ENCODE measurements at places on chromosomes 11 and 22.

DNA sequence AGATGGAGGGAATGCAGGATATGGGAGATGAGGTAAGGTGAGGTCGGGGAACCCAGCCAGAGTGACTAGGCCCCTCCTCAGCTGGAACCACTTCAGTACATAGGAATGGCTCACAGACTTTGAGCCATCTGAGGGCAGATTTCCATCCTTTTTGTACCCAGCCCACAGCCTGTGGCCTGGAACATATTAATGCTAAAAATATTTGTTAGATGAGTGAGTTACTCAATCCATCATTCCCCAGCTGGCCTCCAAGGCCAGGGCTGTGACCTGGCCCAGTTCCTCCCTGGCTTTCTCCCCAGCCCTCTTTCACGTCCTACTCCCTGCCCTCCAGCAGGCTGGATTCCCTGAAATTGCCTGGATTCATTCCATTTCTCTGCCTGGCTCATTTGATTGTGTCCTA is 57.2 kb upstream of the PRDM11 start:
- DNase-seq, result no peak

DNA sequence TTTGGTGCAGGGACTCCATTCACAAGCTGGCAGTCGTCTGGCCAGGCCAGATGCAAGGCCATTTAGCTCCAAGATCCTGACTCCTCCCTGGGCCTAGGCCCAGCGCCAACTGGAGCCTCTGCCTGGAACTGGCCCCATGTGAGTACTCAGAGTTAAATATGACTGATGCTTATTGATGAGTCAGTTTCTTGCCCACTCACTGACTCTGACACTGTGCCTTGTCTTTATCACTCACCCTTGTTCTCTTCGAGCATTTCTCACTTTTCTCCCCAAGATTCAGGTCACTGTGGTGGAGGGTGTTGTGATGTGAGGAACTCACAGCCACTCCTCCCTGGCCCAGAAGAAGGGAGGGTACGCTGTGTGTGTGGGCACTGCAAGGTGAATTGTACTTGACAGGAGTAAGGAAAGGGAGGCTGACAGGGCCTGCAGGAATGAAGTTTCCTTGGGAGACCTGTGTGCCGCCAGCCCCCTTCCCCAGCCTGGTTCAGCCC is 23.2 kb upstream of the ST3GAL4 start:
- no peak for DNase-seq

GRCh38 chr11:46407635-46408034 is 16.1 kb upstream of the CHRM4 start:
- no peak for DNase-seq

- DNase-seq, result no peak
These were observed 7.3 kb downstream of the PACSIN2 start for GRCh38 chr22:43007519-43008102.

DNA sequence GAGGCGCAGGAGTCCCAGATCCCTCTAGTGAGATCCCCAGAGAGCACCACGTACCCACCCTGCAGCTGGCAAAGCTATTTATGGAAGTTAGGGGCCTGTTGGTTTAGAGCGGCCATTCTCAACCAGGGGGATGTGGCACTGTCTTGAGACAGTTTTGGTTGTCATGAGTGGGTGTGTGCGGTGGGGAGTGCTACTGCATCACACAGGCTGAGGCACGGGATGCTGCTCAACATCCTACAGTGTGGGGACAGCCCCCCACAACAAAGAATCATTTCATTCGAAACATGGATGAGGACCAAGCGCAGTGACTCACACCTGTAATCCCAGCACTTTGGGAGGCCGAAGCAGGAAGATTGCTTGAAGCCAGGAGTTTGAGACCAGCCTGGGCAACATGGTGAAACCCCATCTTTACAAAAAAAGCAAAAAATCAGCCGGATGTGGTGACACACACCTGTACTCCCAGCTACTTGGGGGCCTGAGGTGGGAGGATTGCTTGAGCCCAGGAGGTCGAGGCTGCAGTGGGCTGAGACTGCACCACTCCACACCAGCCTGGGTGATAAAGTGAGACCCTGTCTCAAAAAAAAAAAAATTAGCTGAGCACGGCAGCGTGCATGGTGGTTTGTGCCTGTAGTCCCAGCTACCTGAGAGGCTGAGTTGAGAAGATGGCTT is 28.2 kb downstream of the GGT5 start:
- no peak for DNase-seq

DNA sequence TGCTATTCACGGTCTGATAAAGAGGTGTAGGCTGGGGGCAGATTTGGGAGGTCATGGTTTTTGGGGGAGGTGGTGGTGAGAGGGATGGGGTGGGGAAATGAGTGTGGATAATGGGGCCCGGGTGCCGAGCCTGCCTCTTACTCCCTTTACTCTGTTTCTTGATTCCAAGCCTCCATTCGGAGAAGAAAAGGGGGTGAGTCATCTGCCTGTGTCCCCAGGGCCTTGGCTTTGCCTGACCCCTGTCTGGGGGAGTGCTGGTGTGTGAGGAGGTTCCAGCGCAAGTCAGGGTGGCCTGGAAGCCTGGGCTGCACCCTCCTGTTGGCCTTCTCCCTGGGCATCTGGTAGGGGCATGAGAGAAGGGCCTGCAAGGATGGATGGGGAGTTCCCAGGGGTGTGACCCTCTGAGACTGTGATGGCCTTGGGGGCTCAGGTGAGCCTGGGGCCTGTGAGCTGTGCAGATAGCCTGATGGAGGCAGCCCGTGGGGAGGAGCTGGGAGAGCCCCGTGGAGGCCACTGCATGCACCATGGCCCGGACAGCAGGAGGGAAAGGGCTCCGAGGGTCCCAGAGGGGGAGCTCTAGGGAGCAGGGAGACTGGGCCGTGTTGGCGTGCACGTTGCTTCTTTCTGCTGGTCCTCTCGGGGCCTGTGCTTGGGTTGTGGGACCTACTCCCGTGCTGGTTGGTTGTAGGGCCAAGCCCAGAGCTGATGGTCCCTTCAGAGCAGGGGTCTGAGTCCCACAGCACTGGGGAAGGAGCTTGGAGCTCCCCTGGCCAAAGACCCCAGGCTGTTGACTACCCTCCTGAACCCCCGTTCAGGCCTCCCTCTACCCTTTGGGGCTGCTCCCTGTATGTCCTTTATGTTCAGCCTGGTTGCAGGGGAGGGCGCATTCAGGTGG is 26.3 kb upstream of the ACR start:
- no peak for DNase-seq

GRCh38 chr11:6568191-6568918 is 35.1 kb downstream of the RRP8 start:
- DNase-seq, result no peak

- no peak for DNase-seq
These were observed 19.5 kb downstream of the LHFPL7 start for GRCh38 chr22:24926849-24927579.

GRCh38 chr11:44047931-44048431 is at the start of gene ACCSL:
Gene ACCSL, plus strand, starts transcription at chr11:44047981. Its CDS starts 56 bp downstream, at chr11:44048037.
- no peak for DNase-seq

GRCh38 chr11:63490551-63491239 is at the start of gene PLAAT5:
Gene PLAAT5, minus strand, starts transcription at chr11:63491167. Its CDS starts 133 bp downstream, at chr11:63491034.
- DNase-seq, result no peak

DNA sequence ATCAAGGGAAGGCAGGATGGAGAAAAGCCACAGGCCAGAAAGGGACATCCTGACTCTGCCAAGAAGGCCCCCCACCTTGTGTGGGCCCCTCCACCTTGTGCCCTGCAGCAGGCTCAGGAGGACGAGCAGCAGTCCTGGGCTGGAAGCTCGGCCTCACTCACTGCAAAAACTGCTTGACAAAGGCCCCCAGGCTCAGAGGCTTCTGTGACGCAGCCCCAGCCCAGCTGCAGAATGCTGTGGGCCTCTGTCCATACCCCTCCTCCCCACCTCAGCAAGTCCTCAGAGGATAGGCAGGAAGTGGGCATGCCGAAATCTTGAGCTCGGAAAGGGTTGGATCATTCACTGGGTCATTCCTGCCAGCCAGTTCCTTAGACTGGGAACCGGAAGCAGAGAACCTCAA is 61.9 kb downstream of the NRXN2 start:
- no peak for DNase-seq

DNA sequence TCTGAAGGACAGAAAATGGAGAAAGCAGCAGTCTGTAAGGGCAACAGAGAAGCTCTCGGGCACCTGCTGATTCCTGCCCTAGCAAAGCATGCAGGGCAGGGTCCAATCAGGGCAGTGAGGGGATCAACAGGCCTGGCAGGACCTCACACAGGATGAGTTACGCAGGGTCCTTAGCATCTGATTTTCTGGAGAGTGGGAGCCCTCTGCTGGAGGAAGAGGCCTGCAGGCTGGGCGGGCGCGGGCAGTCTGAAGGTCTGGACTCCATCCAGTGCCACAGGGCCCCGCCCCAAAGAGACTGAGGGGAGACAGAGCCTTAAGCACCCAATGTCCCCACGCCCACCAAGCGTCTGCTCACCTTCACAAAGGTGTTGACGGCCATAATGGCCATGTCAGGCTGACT is 28.9 kb downstream of the AP1B1 start:
- no peak for DNase-seq

DNA sequence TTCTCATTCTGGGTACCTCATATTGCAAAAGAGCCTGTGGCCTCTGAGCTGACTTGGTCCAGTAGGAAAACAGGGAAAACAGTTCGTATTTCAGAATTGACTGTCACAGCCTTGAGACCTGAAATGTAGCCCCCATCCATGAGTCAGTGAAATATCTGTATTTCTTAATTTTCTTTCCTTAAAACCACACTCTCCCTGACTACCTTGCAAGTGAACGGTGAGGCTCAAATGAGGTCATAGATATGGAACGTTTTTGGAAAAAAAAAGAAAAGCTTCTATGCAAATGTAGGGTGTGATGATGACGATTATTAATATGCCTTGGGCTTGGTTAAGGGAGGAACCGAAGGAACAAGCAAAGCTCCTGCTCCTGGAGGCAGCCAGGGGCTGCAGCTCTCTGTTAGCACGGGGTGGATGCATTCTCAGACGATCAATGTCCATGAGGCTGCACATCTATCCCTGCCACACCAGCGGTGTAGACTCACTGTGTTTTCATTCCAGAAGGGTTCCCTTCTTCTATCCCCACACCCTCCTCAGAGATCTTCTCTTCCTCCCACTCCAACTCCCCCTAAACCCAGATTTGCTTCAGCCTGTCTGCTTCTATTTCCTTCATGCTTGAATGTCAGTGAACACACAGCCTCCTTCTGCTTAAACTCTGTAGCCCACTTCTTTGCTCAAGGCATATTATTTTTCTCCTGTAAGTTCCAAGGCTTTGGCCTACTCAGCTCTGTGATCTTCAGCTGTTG is 29.2 kb upstream of the SCN3B start:
- no peak for DNase-seq
